ENCODE measurements at places on chromosomes 16 and 17. TPM values are rescaled to one million over a fixed set of nuclear protein-coding genes. Genes with fewer than 3 reads are reported as not detected.

SLC38A8 gene
- total RNA-seq = not detected

KRTAP2-1 gene
- not detected for total RNA-seq

COIL gene
- 14.8 TPM for total RNA-seq

SLC5A11 gene
- not detected for total RNA-seq

PRDM7 gene
- total RNA-seq = not detected
